Stimulated activated CD8-positive, alpha-beta memory T cell treated with anti-CD3 and anti-CD28 coated beads, Interleukin-2, amount 100 ng/mL, for 1 hour (primary cell): ENCODE measurements at places on chromosomes 7 and 10.

GRCh38 chr7:39228946-39229345 is 251.2 kb downstream of the POU6F2 start:
- no peak for DNase-seq

GRCh38 chr7:64999165-65000004 is 7.1 kb downstream of the ERV3-1 start:
- no peak for DNase-seq

DNA sequence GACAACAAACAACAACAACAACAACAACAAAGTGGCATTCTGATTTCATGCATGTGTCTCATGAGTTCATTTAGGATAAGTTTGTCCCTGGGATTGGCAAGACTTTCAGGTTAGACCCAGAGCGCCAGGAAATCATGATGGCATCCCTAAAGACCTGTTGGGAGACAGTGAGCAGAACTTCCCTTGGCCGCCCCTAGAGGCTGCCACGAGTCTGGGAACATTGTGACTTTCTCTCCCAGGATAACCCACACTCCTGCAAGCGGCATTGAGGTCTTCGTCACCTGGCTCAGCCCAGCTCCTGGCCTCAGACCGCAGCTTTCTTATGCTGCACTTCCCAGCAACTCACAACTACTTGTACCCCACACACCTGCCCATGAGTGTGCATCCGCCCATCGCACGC is 80.5 kb upstream of the RNF32 start:
- DNase-seq: no peak

DNA sequence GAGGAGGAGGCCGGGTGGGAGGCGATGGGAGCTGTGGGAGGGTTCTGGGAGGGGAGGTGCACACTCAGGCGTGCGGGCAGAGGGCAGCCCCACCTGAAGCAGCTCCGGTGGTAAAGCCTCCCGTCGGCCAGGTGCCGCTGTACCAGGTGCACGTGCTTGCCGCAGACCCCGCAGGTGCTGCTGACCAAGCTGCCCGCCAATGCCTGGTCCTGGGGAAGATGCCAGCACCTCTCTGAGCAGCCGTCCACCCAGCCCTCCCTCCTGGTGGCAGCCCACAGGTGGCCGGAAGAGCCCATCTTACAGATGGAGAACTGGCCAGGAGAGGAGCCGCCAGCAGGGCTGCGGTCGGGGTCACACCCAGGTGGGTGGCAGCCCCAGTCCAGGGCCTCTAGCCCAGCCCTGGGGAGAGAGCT is 12.6 kb downstream of the MICALL2 start:
- DNase-seq: no peak

GRCh38 chr10:52479567-52479966 is 165.5 kb downstream of the DKK1 start:
- no peak for DNase-seq

- no peak for DNase-seq
Observed at GRCh38 chr10:115937768-115938056, 335.3 kb downstream of the GFRA1 start.

- DNase-seq: no peak
Observed at GRCh38 chr7:97200018-97200417, 82.5 kb downstream of the SDHAF3 start.

GRCh38 chr10:119734396-119735332 is 8.8 kb downstream of the INPP5F start:
- DNase-seq: no peak

- DNase-seq: peak; percentile 20
Observed at GRCh38 chr10:75043256-75044131, 68.0 kb upstream of the SAMD8 start.

- DNase-seq: no peak
Observed at GRCh38 chr7:67652937-67653336, 656.3 kb downstream of the TYW1 start.

- DNase-seq: no peak
Observed at GRCh38 chr7:92797284-92797683, 39.1 kb downstream of the CDK6 start.

DNA sequence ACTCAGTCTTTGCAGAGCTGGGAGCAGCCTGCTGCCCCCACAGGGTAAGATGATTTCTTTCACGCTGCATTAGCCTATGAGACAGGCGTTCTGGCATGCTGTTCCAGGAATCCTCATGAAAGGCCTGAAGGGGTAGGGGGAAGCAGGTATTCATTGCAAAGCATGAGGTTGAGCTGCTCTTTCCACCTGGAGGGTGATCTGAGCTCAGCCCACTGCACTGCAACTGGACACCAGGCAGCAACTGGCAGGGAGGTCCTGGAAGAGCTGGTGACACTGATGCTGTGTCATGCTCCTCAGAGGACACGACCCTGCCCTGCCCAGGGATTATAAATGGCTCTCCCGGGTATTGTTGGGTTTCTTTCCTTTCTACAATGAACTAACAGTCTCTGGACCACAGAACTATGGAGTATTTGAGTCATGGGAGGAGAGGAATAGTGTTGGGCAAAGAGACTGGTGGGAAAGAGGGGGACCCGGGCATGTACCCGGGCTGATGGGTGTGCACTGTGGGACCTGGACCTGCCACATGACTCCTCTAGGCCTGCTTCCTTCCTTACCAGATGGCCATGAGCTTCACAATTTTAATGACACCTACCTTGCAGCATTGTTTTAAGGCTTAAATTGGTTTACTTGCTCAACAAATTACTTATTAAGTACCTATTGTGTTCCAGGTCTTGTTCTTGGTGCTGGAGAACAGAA is 24.3 kb downstream of the SLC25A28 start:
- DNase-seq: no peak

DNA sequence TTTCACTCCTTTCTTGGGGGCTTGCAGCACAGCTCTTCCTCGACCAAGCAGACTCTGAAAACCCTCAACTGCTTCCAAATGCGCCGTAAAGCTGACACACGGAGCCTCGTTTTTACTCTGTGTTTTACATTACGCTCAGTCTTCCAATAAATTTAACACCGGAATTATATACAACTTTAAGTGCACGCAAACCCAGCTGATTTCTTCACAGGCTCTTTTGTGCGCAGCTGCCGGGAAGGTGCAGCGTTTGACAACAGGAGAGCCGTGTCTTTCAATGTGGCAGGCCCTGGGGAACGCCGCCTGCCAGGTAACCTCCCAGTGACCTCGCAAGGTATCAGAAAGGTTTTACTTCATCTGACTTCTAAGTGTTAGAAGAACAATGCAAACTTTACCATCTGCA is 35.0 kb downstream of the GFRA1 start:
- no peak for DNase-seq

DNA sequence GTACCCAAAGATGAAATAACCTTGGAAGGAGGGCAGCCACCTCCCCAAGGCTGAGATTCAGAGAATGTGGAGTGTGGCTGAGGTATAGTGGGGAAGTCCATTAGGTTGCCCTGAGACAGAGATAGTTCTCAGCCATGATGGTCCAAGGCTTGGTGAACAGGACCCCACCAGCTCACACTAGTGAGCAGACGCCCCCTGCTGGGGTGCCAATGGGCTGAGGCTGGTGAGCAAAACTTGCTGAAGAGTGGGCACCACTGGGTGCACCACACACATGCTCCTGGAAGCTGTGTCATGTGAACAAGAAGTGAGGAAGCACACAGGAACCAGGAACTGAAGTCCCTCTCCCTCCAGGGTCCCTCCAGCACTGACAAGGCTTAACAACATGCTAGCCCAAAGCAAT is 8.9 kb downstream of the FBXL13 start:
- DNase-seq: peak; percentile 13

DNA sequence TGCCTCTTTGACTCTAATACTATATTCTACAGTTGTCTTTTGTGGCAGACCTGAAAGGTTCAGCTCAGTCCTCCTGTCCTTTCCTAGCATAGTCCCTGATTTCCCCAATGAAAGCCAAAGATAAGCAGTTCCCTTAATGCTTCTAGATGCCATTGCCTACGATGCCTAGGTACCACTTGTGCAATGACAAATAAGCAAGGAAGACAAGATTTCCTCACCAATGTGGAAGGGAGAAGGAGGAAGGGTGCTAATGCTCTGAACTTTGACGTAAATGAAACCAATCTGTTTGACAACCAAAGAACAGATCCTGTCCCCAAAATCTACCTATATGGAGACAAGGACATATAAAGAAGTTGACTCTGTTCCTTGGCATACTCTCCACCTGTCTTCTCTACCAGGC is 393.3 kb downstream of the KCNMA1 start:
- DNase-seq: no peak

GRCh38 chr7:47461161-47461560 is 120.8 kb downstream of the TNS3 start:
- DNase-seq: no peak

GRCh38 chr7:111835066-111835465 is 272.8 kb upstream of the IMMP2L start:
- no peak for DNase-seq

DNA sequence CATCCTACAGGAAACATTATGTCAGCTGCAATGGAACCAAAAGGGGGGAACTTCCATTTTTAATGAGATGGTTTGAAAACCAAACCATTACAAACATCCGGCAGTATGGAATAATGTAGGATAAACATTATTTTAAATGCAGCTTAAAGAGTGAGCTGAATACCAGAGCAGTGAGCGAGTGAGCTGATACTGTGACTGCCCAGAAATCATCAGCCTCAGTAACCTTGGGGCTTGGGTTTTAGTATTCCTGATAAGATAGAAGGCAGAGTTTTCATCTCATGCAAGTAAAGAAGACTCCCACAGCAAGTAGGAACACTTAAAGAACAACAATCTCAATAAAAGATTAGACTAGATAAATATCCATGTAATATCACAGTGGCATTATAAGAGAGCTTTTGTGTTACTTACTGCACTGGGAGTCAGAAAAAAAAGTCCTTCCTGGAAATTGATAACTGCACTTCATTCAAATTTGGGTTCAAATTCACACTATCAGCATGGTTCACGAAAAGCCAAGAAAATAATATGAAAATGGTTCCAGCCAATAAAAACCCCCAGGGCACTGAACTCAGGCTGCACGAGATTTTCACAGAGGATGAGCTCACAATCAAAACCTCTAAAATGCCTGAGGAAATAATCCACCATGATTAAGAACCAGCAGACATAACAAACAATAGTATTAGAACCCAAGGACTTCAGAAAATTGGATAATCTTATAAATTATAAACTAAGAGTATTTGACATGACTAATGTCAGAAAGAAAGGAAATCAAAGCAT is 115.7 kb downstream of the MTPAP start:
- no peak for DNase-seq

GRCh38 chr10:13659887-13660550 is 73.3 kb downstream of the PRPF18 start:
- DNase-seq: peak; percentile 32

DNA sequence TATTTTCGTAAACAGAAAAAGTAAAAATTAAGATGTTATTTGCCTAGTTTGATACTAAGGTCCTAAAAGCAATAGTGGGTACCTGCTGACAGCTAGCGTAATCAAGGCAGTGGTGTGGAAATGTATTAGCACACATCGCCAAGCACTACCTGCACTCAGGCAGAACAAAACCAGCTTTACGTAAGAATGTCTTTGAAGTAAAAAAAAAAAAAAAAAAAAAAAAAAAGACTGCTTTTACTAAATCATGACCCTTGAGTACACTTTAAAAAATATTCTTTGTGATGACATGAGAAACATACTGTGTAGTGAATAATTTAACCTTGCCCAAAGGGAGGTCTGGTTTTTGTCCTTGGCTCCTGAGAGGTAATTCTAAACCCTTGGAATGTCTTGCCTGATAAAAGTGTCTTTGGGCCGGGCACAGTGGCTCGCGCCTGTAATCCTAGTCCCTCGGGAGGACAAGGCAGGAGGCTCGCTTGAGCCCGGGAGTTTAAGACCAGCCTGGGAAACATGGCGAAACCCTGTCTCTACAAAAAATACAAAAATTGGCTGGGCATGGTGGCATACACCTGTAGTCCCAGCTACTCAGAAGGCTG is 12.7 kb downstream of the XRCC2 start:
- DNase-seq: no peak

- DNase-seq: no peak
Observed at GRCh38 chr7:158992759-158993158, 136.4 kb downstream of the DYNC2I1 start.

DNA sequence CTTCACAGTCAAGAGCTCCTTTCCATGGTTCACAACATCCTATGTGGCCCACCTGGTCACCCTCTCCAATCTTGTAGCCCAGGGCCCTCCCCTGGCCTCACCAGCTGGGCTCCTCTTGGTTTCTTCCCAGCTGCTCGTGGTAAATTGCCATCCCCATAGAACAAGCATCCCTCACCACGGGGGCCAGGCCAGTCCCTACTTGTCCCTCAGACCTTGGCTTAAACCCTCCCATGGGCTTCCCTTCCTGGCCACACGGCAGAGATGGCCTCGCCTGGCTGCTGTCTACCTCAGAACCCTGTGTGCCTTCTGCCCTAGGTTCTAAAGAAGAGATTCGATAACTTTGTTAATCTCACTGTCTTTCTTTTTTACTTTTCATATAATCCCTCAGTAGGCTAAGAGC is 153.3 kb upstream of the TCERG1L start:
- no peak for DNase-seq
